ENCODE measurements at places on chromosomes 13 and 19. TPM values are rescaled to one million over a fixed set of nuclear protein-coding genes. Genes with fewer than 3 reads are reported as not detected.

The SLC25A41 gene
- 0.16 TPM for total RNA-seq

The RUBCNL gene
- 0.38 TPM for total RNA-seq

The ZNF563 gene
- total RNA-seq: 4.5 TPM

- peak overlapping the region; percentile 48 for H3K4me3 ChIP-seq
- H3K27me3 ChIP-seq: no peaks in the 10 kb centered on the region
- H3K27ac ChIP-seq: peak overlapping the region; percentile 79
- no peaks in the 10 kb centered on the region for H3K36me3 ChIP-seq
- DNase-seq: peak; percentile 85
These were observed 11.9 kb upstream of the FOSB start for GRCh38 chr19:45455707-45456499.

DNA sequence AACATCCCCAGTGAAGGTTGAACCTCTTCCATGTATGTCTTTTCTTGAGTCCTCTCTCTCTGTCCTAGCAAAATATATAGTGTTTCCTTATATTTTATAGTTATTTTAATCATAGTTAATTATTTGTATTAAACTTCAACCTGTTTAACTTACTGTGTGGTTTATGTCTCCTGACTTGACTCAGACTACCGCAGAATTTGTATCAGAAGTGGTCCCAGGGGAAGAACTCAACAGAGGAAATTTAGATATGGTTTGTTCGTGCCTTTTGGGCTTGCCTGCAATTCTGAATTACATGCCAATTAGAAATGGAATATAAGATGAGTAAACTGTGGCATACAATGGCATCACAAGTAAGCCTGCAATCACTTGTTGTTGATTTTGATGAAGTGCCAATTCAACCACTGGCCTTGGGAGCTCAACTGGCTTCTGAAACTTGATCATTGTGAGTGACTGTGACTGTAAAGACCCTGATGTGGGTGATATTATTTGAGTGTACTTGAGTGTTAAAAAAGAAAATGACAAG is 1459.5 kb upstream of the PCDH20 start:
- H3K4me1 ChIP-seq: no peaks in the 10 kb centered on the region
- no peak for DNase-seq
- no peaks in the 10 kb centered on the region for H3K27me3 ChIP-seq
- no peak overlapping the region for H3K4me3 ChIP-seq
- H3K27ac ChIP-seq: no peak overlapping the region
- no peaks in the 10 kb centered on the region for H3K36me3 ChIP-seq

- no peak for DNase-seq
- peaks cover 21% of the 10 kb centered on the region for H3K4me1 ChIP-seq
- H3K27ac ChIP-seq: no peak overlapping the region
- H3K4me3 ChIP-seq: no peak overlapping the region
- no peaks in the 10 kb centered on the region for H3K27me3 ChIP-seq
These were observed 5.4 kb downstream of the NOP53 start for GRCh38 chr19:47750752-47751151.

- H3K36me3 ChIP-seq: peaks cover 52% of the 10 kb centered on the region
- no peak for DNase-seq
- no peak overlapping the region for H3K27ac ChIP-seq
- no peak overlapping the region for H3K4me3 ChIP-seq
- H3K4me1 ChIP-seq: no peaks in the 10 kb centered on the region
- H3K27me3 ChIP-seq: no peaks in the 10 kb centered on the region
These were observed 21.3 kb downstream of the SLC46A3 start for GRCh38 chr13:28697441-28697840.

DNA sequence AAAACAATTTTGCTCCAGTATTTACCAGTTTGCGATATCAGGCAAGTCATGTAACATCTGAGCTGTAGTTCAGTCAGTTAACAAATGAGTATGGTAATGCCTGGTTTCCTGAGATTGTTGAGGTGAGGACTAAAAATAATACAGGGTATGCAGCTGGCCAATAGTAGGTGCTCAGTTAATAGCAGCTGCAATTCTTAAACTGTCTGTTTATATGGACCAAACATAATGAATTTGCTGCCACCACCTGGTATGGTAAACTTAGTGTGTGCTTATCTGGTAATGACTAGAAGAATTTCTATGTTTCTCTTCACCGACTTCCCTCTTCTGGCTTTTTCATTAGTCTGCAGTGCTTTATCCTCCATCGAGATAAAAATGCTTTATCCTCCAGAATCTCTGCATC is 9.1 kb downstream of the ZMYM2 start:
- H3K4me3 ChIP-seq: no peak overlapping the region
- peaks cover 72% of the 10 kb centered on the region for H3K4me1 ChIP-seq
- no peak overlapping the region for H3K27ac ChIP-seq
- no peaks in the 10 kb centered on the region for H3K27me3 ChIP-seq
- peaks cover 37% of the 10 kb centered on the region for H3K36me3 ChIP-seq

DNA sequence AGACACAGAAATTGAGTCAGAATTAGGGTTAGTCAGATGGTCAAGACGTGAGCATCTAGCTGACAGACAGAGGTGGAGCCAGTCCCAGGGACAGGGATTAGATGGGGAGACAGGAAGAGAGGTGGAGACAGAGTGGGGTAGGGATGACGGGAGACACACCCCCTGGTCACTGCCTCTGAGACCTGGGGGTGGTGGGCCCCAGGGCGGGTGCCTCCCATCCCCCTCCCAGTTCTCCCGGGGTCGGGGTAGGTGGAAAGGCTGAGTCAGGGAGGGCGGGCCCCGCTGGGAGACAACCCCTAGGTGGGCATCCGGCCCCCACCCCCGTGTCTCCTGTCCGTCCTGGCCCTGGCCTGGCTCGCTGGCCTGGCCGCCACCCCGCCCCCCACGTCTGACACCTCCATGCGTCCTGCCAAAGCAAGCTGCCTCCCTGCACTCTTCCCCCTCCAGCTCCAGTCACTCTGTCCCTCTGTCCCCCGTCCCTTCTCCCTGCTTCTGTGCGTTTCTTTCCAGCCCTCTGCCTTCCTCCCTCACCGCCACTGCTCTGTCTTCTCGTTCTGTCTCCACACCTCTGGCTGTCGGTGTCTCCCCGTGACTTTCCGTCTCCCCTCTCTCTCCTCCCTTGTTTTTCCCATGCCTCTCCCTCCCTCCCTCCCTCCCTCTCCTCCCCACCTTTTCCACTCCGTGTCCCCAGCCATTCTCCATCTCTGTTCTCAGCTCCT is 15.1 kb downstream of the CCDC97 start:
- H3K36me3 ChIP-seq: peaks cover 22% of the 10 kb centered on the region
- no peaks in the 10 kb centered on the region for H3K27me3 ChIP-seq

DNA sequence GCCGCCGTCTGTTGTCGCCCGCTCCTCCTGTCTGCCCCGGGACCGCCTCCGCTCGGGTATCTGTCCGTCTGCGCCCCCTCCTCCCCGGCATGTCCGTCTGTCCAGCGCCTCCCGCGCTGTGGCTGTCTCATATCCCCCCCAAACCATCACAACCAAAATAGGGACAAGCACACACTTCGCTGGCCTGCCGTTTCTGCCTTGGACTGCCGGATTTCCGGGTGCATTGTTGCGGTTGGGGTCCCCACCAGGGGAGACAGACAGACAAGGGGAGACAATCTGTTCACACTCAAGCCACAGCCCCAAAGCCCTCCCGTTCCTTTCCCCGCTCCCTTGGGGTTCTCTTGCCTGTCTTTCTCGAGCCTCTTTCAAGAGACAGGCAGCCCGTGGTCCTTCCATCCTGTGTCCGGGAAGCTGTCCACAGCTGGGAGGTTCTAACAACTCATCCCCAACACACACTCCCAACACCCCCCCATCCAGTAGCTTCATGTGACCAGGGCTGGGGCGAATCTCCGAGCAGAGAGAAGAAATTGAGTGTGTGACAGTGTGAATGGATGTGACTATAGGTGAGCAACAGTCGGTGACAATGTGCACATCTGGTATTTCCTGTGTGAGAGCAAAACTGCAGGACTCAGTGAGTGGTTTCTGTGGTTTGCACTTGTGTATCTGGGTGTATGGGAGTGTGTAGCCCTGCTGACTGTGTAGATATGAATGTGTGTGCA is 16.5 kb upstream of the FOSB start:
- H3K4me1 ChIP-seq: peaks cover 44% of the 10 kb centered on the region
- no peaks in the 10 kb centered on the region for H3K36me3 ChIP-seq
- DNase-seq: no peak
- peak overlapping the region; percentile 78 for H3K4me3 ChIP-seq

- H3K27me3 ChIP-seq: peaks cover 54% of the 10 kb centered on the region
- H3K27ac ChIP-seq: no peak overlapping the region
- no peak overlapping the region for H3K4me3 ChIP-seq
- peaks cover 19% of the 10 kb centered on the region for H3K4me1 ChIP-seq
- DNase-seq: no peak
- H3K36me3 ChIP-seq: peaks cover 5% of the 10 kb centered on the region
These were observed 4.9 kb downstream of the DIRAS1 start for GRCh38 chr19:2716275-2716650.

DNA sequence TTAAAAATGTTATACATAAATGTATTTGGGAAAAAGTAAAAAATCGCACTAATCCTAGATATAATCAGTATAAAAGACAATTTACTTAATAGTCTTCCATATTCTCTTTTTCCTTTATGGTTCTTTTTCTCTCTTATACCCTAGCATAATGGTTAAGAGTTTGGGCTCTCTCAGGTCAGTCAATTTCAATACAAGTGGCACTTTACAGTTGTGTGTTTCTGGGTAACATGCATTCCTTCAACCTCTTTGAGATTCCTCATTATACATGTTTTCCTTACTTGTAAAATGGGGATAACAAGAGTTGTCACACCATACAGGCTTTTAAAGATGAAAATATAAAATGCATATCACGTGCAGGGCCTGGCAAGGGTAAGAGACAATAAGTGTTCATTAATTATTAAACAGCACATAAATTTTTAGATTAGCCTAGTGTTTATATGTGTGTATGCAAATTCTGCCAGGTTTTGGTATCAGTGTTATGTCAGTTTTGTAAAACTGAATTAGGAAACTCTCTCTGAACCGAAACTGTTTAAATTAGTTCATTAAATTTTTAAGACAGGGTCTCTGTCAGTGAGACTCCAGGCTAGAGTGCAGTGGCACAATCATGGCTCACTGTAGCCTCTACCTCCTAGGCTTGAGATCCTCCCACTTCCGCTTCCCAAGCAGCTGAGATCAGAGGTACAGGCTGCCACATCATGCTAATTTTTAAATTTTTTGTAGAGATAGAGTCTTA is 49.8 kb downstream of the ELF1 start:
- H3K36me3 ChIP-seq: no peaks in the 10 kb centered on the region
- DNase-seq: no peak
- no peaks in the 10 kb centered on the region for H3K27me3 ChIP-seq

DNA sequence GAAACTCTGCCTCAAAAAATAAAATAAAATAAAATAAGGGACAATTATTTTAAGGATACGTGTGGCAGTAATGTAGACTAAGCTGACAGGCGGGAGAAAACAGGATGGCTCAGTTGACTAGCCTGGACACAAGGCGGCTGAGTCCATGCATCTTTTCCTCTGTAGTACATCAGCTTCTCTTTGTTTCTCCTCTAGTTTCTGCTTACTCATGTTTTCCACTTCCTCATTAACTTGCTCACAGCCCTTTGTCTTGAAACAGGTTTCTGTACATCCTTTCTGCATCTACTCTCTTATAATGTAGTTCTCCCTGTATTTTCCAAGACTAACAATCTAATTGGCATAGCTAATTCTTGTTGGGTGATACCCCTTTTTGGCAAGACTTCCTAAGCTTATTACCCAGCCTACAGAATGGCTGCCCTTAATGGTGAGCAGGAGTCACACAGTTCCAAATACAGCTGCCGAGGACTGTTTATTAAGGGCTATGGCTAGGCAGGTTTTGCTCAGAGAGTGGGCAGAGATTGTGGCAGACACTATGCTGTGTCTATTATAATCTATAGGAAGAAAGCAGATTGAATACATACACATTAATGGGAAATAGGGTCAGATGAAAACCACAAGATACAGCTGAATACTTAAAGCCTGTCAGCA is 58.7 kb upstream of the KLF5 start:
- no peaks in the 10 kb centered on the region for H3K4me1 ChIP-seq
- DNase-seq: no peak
- H3K27me3 ChIP-seq: no peaks in the 10 kb centered on the region
- H3K36me3 ChIP-seq: peaks cover 25% of the 10 kb centered on the region
- no peak overlapping the region for H3K4me3 ChIP-seq
- H3K27ac ChIP-seq: no peak overlapping the region

DNA sequence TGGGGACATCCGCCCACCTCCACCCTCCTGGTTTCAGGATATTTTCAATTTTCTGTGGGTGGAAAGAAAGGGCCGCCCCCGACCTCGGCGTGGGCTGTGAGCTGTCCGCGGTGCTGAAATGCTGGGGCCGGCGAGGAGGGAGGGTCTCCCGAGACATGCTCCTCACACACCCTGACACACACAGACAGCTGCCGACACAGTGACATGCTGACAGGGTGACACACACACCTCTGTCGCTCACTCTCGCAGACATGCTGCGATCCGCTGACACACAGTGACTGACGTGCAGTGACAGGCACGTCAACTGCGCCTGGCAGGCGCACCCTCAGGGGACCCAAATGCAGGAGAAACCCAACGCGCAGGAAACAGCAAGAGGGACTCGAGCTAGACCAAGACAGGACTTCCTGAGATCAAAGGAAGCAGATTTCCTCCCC is 25.1 kb upstream of the MEIS3 start:
- H3K27ac ChIP-seq: no peak overlapping the region
- peaks cover 9% of the 10 kb centered on the region for H3K4me1 ChIP-seq
- DNase-seq: no peak

DNA sequence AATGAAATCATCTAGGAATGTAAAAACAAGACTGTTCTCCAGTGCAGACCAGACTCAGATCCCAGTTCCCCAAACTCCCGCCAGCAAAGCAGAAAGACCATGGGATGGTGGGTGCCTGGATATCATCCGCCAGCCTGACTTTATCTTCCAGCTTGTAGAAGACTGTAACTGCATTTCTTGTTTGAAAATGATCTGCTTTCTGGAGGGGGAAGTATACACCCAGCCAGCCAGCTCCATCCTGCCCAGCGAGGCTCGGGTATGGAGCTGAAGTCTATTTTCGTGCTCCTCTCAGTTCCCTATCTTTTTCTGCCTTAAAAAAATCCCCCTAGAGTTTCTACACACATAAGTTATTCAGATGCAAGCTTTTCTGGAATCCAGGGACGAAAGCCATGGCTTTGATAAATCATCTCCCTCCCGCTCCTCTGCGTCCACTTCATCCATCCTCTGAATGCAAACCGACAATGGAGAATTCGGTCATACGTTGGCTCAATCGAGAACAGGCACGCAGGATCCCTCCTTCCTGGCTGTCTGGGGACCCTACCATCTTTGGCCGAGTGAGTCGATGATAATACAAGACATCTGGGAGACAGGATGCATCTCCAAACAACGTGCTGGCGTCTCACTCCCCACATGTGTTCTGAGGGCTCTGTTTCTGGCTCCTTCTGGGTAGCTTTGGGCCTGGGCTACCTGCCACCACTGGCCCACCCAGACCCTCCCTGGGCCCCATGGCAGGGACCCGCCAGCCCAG is 31.2 kb downstream of the CEBPG start:
- peak; percentile 12 for DNase-seq
- no peaks in the 10 kb centered on the region for H3K27me3 ChIP-seq
- H3K27ac ChIP-seq: peak overlapping the region; percentile 19
- H3K4me1 ChIP-seq: peaks cover 26% of the 10 kb centered on the region
- H3K4me3 ChIP-seq: no peak overlapping the region
- no peaks in the 10 kb centered on the region for H3K36me3 ChIP-seq

GRCh38 chr19:19171821-19172532 is 1.9 kb upstream of the MEF2B start:
- no peak overlapping the region for H3K27ac ChIP-seq
- H3K36me3 ChIP-seq: peaks cover 9% of the 10 kb centered on the region
- no peak for DNase-seq
- no peaks in the 10 kb centered on the region for H3K27me3 ChIP-seq
- no peak overlapping the region for H3K4me3 ChIP-seq

- peaks cover 22% of the 10 kb centered on the region for H3K4me1 ChIP-seq
- H3K27ac ChIP-seq: no peak overlapping the region
- DNase-seq: no peak
- peaks cover 83% of the 10 kb centered on the region for H3K36me3 ChIP-seq
- H3K27me3 ChIP-seq: no peaks in the 10 kb centered on the region
- no peak overlapping the region for H3K4me3 ChIP-seq
These were observed 30.8 kb downstream of the USPL1 start for GRCh38 chr13:30648522-30649012.
